ENCODE measurements at places on chromosomes 6 and 20.
A peak's percentile ranks its signal among the peaks of the same experiment; 100 is the strongest.

DNA sequence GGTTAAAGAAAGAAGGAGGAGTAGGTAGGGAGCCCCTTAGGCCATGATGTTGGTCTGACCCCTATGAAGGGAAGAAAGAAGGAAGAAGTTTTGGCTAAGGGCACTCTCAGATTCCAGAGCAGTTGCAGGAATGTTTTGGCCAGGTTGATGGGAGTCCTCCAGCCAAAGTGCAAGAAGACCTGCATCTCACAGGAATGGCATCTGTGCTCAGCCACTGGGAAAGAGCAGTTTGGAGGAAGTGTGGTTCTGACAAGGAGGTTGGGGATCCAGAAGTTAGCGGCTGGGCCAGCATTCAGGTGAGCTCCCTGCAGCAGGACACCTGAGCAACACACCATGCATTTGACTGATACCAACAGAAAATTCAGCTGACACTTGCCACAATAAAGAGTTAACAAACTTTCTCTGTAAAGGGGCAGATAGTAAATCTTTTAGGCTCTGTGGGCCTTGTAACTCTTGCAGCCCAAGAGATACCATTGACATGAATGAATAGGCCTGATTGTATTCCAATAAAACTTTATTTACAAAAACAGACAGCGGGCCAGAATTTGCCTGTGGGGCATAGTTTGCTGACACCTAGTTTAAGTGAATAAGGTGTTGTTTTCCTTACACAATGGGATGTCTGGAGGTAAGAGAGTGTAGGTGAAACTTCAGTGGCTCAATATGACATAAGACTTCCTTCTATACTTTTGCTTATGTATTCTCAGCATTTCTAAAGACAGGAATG lies 71.0 kb downstream of the EDN1 start:
- DNase-seq: no peak

DNA sequence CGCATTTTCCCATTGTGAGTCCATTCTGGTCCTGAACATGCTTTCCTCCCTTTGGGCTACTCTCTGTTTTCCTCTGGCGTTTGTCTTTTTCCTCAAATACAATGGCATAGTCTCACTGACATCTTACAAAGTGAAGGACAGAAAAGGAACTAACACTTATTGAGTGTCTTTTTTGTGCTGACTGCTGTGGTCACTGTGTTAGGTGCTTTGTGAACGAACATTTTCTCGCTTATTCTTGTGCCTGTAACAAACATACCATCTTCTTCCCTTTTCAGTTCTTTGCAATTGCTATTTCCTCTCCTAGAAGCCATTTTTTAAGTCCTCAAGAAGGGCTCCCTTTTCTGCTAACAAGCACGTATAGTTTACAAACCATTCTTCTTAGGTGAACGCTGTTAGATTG lies 15.4 kb downstream of the FIG4 start:
- peak; percentile 18 for DNase-seq

DNA sequence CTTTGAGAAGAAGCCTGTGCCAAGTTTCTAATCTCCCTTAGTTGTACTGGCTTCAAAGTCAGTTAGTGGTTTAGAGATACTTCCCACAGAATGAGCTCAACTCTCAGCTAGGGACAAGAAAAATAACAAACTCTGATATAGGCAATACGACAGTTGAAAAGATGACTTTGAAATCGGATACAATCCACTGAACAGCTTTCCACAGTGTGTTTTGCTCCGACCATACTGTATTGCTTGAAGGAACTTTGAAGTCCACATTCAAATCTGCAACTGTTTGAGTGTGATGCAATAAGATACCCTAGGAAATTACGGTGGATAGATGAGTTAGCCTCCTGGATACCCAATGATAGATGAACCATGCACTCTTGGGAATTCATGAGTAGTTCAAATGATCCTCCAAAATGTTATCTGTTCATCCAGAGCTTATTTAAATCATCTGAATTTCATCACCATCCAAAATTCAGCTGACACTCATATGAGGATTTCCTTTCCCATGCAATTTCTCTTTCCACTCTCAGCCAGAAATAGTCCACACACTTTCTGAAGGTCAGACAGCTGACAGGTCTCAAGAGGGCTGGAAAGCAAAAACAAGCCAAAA lies 443.8 kb downstream of the HAO1 start:
- DNase-seq: no peak

DNA sequence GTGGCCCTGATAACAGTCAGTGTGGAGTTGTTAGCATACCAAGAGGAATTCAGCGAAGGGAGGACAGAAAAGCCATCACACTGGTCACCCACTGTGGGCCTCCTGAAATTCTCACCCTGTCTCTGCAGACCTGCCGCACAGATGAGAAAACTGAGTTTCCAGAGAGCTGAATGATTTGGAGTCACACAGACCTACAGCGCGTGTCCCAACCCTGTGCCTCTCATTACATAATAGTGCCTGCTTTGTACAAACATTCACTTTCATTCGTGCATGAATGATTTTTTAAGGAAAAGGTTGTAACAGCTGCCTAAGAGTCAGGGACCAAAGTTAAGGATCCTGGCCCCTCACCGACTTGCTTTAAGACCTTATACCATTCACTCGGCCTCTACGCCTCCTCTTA lies 62.7 kb downstream of the THBS2 start:
- no peak for DNase-seq

DNA sequence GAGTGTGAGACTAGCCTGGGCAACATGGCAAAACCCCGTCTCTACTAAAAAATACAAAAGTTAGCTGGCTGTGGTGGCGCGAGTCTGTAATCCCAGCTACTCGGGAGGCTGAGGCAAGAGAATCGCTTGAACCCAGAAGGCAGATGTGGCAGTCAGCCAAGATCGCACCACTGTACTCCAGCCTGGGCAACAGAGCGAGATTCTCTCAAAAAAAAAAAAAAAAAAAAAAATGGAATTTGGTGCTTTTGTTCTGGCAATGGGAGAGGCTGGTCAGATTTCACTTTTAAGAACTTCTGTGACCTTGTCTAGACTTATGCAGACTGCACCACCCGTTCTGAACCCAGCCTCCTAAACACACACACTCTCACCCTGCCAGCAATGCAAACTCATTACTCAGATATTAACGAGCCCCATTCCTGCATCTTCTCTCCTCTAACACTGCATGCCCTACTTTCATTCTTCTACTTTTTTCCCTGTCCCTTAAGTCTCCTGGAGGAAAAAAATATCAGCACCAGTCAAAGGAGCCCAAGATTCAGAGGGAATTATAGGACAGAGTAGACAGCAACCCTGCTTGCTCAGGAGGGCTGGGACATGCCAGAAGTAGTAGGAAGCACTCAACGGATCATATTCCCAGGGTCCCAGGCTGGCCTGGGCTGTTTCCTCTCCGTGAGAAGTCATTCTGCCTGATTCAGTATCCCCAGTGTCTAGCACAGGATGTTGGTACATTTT lies 4.4 kb downstream of the MOCS1 start:
- no peak for DNase-seq
